Vagina (tissue), 2 donors: ENCODE measurements at places on chromosomes 1 and 21.

- no peak for DNase-seq
Measured at GRCh38 chr1:1298861-1299685, 8.7 kb downstream of the ACAP3 start.

GRCh38 chr21:38915546-38915945 lies 109.8 kb downstream of the ETS2 start:
- DNase-seq = peak; percentile 72

DNA sequence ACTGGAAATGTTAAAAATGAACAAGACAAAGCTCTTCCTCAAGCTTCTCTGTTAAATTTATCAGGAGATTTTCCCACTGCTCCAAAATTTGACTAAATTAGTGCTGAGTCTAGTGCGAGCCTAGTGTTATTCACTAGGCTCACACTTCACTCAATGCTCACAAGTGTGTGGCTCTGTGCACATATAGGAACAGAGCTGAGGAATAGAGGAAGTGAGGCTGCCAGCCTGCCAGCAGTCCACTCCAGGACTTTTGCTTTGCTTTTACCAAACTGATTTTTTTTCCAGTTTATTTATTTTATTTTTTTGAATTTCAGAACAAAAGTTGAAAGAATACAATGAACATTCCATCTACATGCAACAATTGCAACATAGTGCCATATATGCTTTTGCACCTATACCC lies 87.2 kb downstream of the VAV3 start:
- DNase-seq = no peak

DNA sequence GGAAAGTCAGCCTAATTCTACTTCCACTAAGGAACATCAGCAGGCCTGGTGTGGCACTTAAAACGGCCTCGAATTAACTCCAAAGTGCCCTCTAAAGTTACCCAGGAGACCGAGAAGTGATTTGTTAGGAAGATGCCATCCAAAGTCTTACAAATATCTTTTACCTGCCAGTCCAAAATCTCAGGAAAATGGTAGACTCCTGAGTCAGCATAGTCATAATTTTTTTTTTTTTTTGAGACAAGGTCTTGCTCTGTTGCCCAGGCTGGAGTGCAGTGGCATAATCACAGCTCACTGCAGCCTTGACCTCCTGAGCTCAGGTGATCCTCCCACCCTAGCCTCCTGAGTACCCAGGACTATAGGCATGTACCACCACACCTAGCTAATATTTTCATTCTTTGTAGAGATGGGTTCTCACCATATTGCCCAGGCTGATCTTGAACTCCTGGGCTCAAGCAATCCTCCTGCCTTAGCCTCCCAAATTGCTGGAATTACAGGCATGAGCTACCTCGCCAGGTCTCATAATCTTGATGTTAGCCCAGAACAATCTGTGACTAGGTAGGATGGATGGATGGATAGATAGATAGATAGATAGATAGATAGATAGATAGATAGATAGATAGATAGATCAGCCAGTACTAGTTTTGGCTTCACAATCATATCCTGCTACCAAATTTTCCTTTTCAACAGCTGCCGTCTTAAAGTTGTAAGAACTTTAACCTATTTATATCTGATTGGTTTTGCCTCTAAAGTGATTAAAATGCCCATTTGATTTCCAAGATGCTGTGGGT lies 25.3 kb upstream of the PPP2R5A start:
- no peak for DNase-seq

GRCh38 chr1:165387961-165388360 lies 31.4 kb upstream of the LMX1A start:
- DNase-seq = no peak

- DNase-seq = no peak
Measured at GRCh38 chr1:230174041-230174440, 107.0 kb downstream of the GALNT2 start.

DNA sequence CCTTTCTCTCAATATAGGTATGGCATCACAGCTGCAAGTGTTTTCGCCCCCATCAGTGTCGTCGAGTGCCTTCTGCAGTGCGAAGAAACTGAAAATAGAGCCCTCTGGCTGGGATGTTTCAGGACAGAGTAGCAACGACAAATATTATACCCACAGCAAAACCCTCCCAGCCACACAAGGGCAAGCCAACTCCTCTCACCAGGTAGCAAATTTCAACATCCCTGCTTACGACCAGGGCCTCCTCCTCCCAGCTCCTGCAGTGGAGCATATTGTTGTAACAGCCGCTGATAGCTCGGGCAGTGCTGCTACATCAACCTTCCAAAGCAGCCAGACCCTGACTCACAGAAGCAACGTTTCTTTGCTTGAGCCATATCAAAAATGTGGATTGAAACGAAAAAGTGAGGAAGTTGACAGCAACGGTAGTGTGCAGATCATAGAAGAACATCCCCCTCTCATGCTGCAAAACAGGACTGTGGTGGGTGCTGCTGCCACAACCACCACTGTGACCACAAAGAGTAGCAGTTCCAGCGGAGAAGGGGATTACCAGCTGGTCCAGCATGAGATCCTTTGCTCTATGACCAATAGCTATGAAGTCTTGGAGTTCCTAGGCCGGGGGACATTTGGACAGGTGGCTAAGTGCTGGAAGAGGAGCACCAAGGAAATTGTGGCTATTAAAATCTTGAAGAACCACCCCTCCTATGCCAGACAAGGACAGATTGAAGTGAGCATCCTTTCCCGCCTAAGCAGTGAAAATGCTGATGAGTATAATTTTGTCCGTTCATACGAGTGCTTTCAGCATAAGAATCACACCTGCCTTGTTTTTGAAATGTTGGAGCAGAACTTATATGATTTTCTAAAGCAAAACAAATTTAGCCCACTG lies 11.5 kb downstream of the HIPK1 start:
- no peak for DNase-seq

DNA sequence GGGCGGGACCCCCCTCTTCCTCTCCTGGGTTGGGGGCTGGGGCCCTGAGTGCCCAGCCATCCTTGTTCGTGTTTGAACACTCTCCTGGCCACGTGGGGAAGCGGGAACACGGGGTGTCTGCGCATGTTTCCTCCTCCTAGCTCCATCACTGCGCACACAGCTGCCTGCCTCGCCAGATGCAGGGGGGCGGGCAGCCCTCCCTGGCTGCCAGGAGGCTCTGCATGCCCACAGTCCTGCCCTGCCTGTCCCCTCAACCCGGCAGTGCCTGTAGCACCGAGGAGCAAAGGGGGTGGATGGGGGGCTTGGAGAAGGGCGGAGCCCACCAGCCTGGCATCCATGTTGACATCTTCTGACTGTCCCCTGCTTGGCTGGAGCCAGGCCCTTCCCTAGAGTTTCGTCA lies 1.8 kb upstream of the SLC25A34 start:
- DNase-seq = no peak

DNA sequence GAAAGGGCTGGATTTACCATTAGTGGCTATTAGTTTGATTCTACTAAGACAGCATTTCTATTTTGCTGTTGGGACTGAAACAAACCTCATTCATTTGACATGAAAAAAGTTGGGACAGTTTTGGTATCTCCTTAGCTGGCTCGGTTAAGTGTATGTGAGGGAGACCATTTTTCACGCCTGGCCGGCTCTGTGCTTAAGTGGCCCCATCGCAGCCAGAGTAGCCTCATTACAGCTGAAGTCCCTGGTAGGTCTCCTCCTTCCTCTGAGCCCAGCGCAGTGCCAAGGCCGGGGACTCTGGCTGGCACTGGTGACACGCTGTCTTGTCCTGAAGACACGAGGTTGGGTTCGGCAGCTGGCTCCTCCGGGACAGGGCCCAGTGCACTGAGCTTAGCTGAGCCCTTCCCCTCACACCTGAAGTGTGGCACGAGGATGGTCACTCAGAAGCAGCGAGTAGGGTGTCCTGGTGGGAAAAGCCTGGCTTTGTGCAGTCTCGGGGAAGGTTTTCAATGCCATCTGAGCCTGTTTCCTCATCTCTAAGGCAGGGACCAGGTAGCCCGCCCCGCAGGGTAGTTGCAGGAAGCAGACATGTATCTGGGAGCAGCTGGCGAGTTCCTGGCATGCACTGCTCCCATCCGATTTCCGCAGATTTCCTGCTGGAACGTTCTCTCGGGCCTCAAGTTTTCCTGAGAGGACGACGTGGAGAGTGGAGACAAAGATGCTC lies 196.5 kb downstream of the DYRK1A start:
- no peak for DNase-seq

DNA sequence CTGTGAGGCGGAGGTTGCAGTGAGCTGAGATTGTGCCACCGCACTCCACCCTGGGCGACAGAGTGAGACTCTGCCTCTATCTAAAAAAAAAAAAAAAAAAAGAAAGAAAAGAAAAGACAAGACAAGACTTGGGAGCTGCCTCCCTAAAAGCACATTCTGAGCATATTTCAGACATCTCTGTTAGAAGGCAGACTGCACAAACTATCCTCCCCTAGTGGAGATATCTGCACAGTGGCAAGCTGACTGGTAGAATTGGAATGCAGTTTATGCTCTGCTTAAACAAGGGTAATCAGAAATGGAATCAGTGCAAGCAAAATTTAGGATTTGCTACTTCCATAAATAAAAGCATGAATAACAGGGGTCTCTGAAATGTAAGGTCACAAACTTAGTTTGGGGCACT lies 31.8 kb downstream of the GNG4 start:
- DNase-seq = no peak

GRCh38 chr1:48678710-48679505 lies 97.8 kb downstream of the BEND5 start:
- DNase-seq = no peak

- DNase-seq = no peak
Measured at GRCh38 chr1:168372307-168372706, 91.6 kb downstream of the TBX19 start.

DNA sequence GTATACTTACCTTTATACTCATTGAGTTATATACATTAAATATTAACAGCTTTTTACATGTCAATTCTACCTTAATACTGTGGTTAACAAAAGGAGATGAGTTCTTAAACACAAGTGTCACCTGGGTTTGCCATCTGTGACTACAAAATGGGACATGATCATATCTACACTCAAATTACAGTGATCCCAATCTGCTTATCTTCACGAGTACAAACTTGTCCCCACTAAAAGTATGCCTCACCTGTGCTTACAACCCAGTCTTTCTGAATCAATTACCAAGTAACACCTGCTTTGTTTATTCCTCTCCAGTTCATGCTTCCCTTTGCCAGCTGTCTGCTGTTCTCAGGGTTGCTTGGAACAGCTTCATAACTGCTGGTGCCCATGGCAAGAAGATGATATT lies 8.8 kb downstream of the CD1E start:
- DNase-seq = no peak

DNA sequence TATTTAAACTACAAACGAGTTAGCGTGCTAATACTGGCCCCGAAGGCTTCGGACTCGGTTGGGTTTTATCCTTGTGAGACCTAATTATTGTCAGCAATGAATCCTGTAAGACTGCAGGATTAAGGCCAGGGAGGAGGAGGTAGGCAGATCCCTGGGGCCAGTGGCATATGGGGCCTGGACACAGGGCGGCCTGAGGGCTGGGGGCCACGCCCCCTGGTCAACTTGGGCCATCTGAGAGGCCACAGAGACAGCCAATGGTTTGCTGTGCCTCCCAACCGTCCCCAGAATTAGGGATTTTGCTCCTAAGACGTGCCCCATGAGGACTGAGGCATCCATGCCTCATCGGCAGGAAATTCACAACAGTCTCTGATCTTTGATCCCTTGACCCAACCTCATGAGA lies 31.1 kb upstream of the DISP3 start:
- no peak for DNase-seq

DNA sequence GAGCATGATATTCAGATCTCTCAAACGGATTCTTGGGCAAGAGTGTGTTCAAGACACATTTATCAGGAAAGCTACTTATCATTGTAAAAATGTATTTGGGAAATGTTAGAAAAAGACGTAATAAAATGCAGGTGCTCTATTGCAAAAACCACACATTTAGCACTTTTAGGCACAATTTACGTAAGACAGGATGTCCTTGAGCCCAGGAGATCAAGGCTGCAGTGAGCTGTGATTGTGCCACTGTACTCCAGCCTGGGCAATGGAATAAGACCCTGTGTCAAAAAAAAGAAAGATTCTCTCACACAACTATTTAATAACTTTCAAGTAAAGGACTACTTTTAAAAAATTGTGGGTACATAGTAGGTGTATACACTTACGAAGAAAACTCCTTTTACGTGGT lies 18.4 kb downstream of the SLC25A33 start:
- no peak for DNase-seq

DNA sequence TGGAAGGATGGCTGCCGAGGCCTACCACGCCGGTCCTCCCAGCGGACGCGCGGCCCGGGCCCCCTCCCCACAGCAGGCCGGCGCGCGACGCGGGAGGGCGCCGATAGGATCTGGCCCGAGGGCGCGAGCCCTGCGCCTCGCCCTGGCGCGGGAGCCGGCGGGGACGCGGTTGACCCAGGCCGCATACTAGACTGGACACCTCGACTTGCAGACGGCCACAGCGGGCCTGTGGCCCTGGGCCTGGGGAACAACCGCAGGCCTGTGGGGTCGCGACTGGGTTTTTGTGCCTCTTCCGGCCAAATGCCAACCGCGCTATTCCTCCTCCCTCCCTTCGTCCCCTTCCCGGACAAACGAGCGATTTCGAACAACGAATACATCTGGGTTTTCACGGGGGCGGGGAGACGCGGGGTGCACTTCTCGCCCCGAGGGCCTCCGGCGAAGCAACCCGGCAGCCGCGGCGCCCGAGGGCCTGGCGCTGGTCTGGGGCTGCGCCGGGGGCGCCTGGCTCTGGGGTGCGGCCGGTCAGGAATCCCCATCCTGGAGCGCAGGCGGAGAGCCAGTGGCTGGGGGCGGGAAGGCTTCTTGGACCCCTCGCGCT lies 2.4 kb downstream of the NHLH2 start:
- no peak for DNase-seq

- DNase-seq = peak; percentile 40
Measured at GRCh38 chr1:205076245-205076761, 8.0 kb downstream of the TMEM81 start.

- DNase-seq = no peak
Measured at GRCh38 chr1:189983166-189983890, 494.3 kb downstream of the BRINP3 start.

- no peak for DNase-seq
Measured at GRCh38 chr1:243413431-243414151, 157.8 kb downstream of the SDCCAG8 start.

GRCh38 chr1:202186327-202186726 lies 7.3 kb upstream of the LGR6 start:
- no peak for DNase-seq

- no peak for DNase-seq
Measured at GRCh38 chr1:48499211-48499735, 27.3 kb upstream of the SPATA6 start.

GRCh38 chr1:54973205-54973921 lies 7.1 kb upstream of the TMEM61 start:
- DNase-seq = peak; percentile 88

GRCh38 chr21:45861156-45861870 lies 120.3 kb upstream of the COL6A1 start:
- DNase-seq = no peak
